ENCODE measurements at places on chromosomes 7 and 10. TPM values are rescaled to one million over a fixed set of nuclear protein-coding genes. Genes with fewer than 3 reads are reported as not detected.

SLC29A4 gene
- 7.3 TPM for total RNA-seq

GRCh38 chr7:96747418-96747940 lies 37.8 kb upstream of the SEM1 start:
- no peaks in the 10 kb centered on the region for H3K4me1 ChIP-seq
- H3K27ac ChIP-seq, result no peak overlapping the region
- no peaks in the 10 kb centered on the region for H3K27me3 ChIP-seq
- H3K36me3 ChIP-seq, result no peaks in the 10 kb centered on the region

FKBP9 gene
- 28.6 TPM for total RNA-seq

GRCh38 chr7:40883826-40884225 lies 749.0 kb downstream of the SUGCT start:
- H3K27me3 ChIP-seq, result no peaks in the 10 kb centered on the region
- no peak overlapping the region for H3K4me3 ChIP-seq
- H3K27ac ChIP-seq, result no peak overlapping the region
- no peaks in the 10 kb centered on the region for H3K4me1 ChIP-seq

DNA sequence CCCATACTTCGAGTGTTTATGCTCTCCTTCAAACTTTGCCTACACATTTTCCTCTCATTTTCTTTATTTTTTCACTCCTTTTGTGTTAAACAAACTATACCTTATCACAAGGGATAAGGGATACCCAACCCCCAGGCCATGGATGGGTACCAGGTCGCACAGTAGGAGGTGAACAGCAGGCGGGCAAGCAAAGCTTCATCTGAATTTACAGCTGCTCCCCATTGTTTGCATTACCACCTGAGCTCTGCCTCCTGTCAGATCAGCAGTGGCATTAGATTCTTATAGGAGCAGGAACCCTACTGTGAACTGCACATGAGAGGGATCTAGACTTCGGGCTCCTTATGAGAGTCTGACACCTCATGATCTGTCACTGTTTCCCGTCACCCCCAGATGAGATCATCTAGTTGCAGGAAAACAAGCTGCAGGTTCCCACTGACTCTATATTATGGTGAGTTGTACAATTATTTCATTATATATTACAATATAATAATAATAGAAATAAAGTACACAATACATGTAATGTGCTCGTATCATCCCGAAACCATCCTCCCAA lies 28.5 kb downstream of the ZC3HC1 start:
- no peaks in the 10 kb centered on the region for H3K27me3 ChIP-seq
- no peak overlapping the region for H3K27ac ChIP-seq
- no peak overlapping the region for H3K4me3 ChIP-seq
- H3K4me1 ChIP-seq, result no peaks in the 10 kb centered on the region
- DNase-seq, result no peak

DNA sequence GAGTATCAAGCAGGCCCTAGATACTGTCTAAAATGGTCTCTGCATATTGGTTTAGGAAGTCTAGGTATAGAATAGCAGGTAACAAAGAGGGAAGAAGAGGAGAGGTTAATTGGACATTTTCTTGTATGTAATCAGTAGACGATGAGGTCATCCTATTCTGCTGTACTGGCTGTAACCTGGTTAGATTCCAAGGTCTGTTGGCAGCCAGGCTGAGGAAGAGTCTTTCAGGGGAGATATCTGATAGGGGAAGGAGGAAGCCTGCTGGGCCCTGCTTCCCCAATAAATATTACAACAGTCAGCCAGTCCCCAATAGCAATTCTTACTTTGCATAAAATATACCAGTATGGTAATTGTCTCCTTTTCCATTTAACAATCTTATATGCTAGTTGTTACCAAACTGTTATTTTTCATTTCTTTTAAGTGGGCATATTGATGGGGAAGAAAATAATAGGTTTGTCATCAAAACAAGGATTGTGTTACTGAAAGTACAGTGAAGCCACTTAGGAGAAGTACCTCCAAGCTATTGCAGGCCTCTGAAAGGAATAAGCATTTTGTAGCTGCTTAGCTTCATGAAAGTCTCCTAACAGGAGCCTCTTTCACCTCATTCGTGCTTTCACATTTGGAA lies 186.4 kb downstream of the LRRC4 start:
- H3K36me3 ChIP-seq, result no peaks in the 10 kb centered on the region
- H3K4me1 ChIP-seq, result peaks cover 12% of the 10 kb centered on the region
- no peaks in the 10 kb centered on the region for H3K27me3 ChIP-seq
- no peak overlapping the region for H3K4me3 ChIP-seq

DNA sequence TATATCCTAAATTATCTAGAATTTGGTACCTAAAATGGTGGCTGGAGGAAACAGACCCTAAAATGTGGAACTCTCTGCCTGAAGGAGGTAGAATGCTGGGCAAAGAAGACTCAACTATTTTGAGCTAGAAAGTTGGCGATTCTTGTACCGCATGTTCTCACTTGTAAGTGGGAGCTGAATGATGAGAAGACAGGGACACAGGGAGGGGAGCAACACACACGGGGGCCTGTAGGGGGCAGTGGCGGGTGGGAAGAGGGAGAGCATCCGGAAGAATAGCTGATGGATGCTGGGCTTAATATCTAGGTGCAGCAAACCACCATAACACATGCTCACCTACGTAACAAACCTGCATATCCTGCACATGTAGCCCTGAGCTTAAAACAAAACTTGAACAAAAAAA lies 250.6 kb downstream of the CALN1 start:
- H3K27me3 ChIP-seq, result no peaks in the 10 kb centered on the region
- no peaks in the 10 kb centered on the region for H3K4me1 ChIP-seq
- H3K27ac ChIP-seq, result no peak overlapping the region
- no peak overlapping the region for H3K4me3 ChIP-seq

DNA sequence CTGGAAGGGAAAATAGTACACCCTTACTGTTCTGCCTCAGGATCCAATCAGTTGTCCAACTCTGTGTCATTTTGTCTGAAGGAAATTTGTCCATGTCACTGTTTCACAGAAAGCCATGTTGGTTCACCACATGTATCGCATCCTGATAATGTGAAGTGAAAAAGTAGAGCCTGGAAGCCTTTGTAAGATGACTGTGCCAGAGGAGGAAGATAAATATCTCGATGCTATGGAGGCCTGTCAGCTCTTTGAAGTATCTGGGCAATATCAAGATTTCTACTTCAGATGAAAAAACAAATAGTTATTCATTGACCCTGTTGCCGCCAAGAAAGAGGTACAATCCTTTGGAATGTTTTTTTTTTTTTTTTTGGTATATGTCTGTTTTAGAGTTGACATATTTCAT lies 270.5 kb downstream of the PHF14 start:
- H3K27me3 ChIP-seq, result no peaks in the 10 kb centered on the region
- H3K4me3 ChIP-seq, result no peak overlapping the region
- H3K4me1 ChIP-seq, result no peaks in the 10 kb centered on the region

SAMD9L gene
- total RNA-seq, result not detected

GRCh38 chr7:130409712-130410072 lies 29.4 kb downstream of the CPA1 start:
- H3K36me3 ChIP-seq, result no peaks in the 10 kb centered on the region
- no peak overlapping the region for H3K27ac ChIP-seq
- no peak for DNase-seq

DNA sequence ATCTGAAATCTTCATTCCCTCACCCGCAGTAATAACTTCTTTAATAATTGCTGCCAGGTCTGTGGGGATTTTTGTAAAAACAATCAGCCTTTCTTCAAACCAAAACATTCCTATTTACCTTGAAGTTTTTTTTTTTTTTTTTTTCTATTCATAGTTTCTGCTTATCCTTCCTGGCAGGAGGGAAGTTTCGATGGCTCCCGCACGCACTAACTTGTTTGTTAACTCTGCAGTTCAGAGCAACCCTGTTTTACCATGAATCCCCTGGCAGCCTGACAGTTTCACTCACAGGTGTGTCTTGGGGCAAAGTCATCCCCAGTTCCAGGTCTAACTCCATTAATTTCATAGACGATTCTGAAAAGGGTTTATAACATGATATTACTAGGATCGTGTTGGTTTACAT lies 149.3 kb downstream of the KLF6 start:
- no peaks in the 10 kb centered on the region for H3K4me1 ChIP-seq
- no peak for DNase-seq
- H3K4me3 ChIP-seq, result no peak overlapping the region
- no peak overlapping the region for H3K27ac ChIP-seq

DNA sequence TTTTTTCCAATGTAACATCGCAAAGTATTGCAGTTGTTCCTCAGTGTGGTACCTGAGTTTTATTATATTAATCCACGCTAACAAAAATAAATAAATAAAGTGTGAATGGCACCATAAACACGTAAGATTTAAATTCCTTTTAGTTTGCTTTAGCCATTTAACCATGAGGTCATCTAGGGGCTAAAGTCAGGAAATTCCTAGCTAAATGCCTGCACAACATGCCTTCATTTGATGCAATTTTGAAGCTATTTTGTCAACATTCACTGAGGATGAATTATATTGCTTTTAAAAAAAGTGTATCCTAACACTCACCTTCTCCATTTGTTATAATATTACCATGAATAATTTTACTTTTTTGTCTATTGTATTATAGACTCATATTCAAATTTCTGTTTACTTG lies 714.4 kb downstream of the GATA3 start:
- DNase-seq, result no peak
- no peak overlapping the region for H3K27ac ChIP-seq

DNA sequence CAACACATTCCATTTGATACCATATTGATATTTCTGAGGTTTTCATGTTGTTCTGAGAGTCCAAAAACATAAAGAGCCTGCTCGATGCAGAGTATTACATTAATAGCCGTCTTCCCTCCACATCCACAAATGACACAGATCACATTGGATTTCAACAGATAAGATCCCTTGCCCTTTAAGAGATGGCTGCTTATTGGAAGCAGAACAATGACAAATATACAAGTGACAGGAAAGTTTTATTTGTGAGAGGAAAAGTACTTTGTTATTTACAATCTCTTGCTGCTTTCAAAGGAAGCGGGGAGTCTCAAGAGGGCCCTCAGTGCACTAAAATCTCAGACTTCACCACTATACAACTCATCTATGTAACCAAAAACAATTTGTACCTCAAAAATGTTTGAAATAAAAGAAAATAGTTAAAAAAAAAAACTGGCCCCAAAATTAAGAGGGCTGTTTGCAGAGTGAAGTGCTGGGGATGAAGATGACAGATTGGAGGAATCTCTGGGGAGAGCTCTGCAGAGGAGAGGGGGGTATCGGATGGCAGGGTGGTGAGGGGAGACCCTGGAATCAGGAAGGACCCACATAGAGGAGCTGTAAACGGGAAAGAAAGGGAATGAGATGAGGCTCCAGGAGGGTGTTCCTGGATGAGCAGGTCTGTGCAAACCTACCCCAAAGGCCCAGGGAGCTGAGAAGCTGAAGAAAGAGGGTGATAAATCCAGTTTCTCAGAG lies 42.5 kb upstream of the ZNF438 start:
- no peak overlapping the region for H3K27ac ChIP-seq
- H3K27me3 ChIP-seq, result no peaks in the 10 kb centered on the region
- no peaks in the 10 kb centered on the region for H3K36me3 ChIP-seq
- no peak overlapping the region for H3K4me3 ChIP-seq
- no peak for DNase-seq

STAG3 gene
- total RNA-seq, result 1.2 TPM

DNA sequence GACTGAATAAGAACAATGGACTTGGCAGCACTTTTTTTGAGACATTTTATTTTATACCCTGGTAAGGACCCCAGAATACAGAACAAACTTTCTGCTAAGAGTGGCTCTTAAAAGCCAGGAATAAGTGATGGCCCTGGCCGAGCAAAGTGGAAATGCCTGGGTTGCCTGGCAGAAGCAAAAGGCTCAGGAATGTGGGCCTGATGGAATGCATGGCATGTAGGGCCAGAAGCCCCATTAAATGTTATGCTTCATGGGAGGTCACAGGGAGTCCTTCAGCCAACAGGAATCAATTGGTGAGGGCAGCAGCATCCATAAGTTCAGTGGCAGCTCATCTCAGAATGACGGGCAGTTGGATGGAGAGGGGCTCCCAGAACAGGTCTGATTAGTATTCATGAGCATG lies 301.5 kb upstream of the CACNA2D1 start:
- H3K4me3 ChIP-seq, result no peak overlapping the region
- H3K36me3 ChIP-seq, result no peaks in the 10 kb centered on the region
- no peak overlapping the region for H3K27ac ChIP-seq

LRRC17 gene
- 4.3 TPM for total RNA-seq

- H3K36me3 ChIP-seq, result no peaks in the 10 kb centered on the region
- DNase-seq, result no peak
- no peaks in the 10 kb centered on the region for H3K27me3 ChIP-seq
- H3K4me3 ChIP-seq, result no peak overlapping the region
- no peak overlapping the region for H3K27ac ChIP-seq
Measured at GRCh38 chr10:130816116-130816901, 495.2 kb downstream of the TCERG1L start.

- peaks cover 17% of the 10 kb centered on the region for H3K4me1 ChIP-seq
- no peaks in the 10 kb centered on the region for H3K36me3 ChIP-seq
- no peak overlapping the region for H3K4me3 ChIP-seq
- no peaks in the 10 kb centered on the region for H3K27me3 ChIP-seq
- peak; percentile 51 for DNase-seq
- no peak overlapping the region for H3K27ac ChIP-seq
Measured at GRCh38 chr7:85630904-85631600, 444.2 kb upstream of the SEMA3D start.

POMZP3 gene
- total RNA-seq, result 1.2 TPM

GRCh38 chr7:78691584-78691983 lies 761.9 kb downstream of the MAGI2 start:
- H3K4me3 ChIP-seq, result no peak overlapping the region
- H3K4me1 ChIP-seq, result peaks cover 17% of the 10 kb centered on the region
- H3K36me3 ChIP-seq, result no peaks in the 10 kb centered on the region

NUTM2A gene
- 0.69 TPM for total RNA-seq

ELAPOR2 gene
- total RNA-seq, result 80.4 TPM

DNA sequence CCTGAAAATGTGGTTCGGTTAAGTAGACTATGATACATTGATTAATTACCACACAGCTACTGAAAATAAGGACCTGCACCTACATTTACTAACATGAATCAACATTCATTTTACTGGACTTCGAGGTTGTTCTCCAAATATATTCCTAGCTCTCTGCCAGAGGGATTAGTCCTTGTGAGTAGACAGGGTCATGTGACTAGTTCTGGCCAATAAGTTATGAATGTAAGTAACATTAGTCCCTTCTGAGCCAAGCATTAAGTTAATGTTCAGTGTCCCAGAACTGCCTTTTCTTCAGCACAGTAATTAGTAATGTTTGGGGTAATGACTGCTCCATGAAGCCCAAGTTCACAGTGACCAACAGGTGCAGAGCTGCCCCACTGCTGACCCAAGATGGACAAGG lies 9.2 kb downstream of the ITIH5 start:
- H3K27ac ChIP-seq, result no peak overlapping the region
- H3K4me3 ChIP-seq, result no peak overlapping the region
- no peaks in the 10 kb centered on the region for H3K4me1 ChIP-seq
- DNase-seq, result no peak
- no peaks in the 10 kb centered on the region for H3K27me3 ChIP-seq
- no peaks in the 10 kb centered on the region for H3K36me3 ChIP-seq
